ENCODE measurements at places on chromosomes 3 and 15. TPM values are rescaled to one million over a fixed set of nuclear protein-coding genes. Genes with fewer than 3 reads are reported as not detected.

PPP4R2 gene
- total RNA-seq = 30.4 TPM

UBE2E1 gene
- 65.8 TPM for total RNA-seq

NEDD4 gene
- 17.8 TPM for total RNA-seq

TP63 gene
- 212 TPM for total RNA-seq

GOLGA8Q gene
- total RNA-seq = 1.2 TPM

ALDH1A2 gene
- not detected for total RNA-seq

CKMT1A gene
- total RNA-seq = 89.3 TPM

C3orf20 gene
- not detected for total RNA-seq

RBP2 gene
- not detected for total RNA-seq

SCAANT1 gene
- not detected for total RNA-seq

PRKCI gene
- 49.6 TPM for total RNA-seq

CDCP1 gene
- total RNA-seq = 155 TPM

ZNF774 gene
- 1.7 TPM for total RNA-seq

DNAJC17 gene
- 70.7 TPM for total RNA-seq

CCR9 gene
- not detected for total RNA-seq

PLEKHO2 gene
- total RNA-seq = 6.2 TPM

TRIM42 gene
- total RNA-seq = not detected

GP9 gene
- not detected for total RNA-seq

KNL1 gene
- 23.4 TPM for total RNA-seq

ARHGEF26 gene
- 2.0 TPM for total RNA-seq

GOLGA8J gene
- not detected for total RNA-seq

ZSCAN29 gene
- total RNA-seq = 12.5 TPM

SCN5A gene
- under 0.01 TPM for total RNA-seq

CLRN1 gene
- total RNA-seq = not detected

PRICKLE2 gene
- 8.4 TPM for total RNA-seq

ZBBX gene
- not detected for total RNA-seq

AEN gene
- total RNA-seq = 27.3 TPM

BUB1B gene
- total RNA-seq = 30.6 TPM

LMCD1 gene
- total RNA-seq = 7.3 TPM

CDHR4 gene
- not detected for total RNA-seq

SH3GL3 gene
- total RNA-seq = 0.23 TPM

Data from hair follicular keratinocyte (primary cell).